GOT3 (cell line): ENCODE measurements at places on chromosomes 11 and 22.

- DNase-seq, result no peak
Measured at GRCh38 chr11:12026331-12027211, 18.1 kb upstream of the DKK3 start.

DNA sequence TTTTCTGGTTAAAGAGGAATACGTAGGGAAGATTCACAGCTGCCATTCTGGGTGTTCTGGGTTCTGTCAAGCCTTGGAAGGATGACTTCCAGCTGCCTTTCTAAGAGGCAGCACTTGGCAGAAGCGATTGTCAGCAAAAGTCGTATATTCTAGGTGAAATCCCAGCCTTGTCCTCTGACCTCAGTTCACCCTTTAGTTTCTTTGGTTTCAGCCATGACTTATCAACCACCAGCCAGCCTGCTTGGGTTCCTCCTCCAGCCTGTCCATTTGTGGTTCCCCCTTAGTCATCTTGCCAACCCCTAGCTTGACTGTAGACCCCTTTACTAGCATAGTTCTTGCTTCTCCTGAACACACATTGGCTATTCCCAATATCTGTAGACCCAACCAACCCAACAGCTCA is 102.3 kb upstream of the CD44 start:
- no peak for DNase-seq

DNA sequence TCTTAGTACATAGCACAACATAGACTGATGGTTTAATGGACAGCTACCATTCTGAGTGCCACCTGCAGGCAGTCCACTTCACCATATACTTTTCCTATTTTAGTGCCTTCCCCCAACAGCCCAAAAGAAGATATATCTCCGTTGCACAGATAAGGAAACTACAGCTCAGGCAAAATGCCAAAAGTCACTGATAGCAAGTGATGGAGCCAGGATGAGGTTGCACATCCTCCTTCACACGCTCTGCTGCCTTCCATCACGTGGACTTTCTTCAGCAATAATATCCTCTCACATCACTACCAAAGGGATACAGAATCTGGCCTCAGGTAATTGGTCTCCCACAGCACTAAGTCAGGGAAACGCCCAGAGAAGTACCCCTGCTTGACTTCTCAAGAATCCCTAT is 7.5 kb downstream of the TCF20 start:
- no peak for DNase-seq

GRCh38 chr11:120523196-120523595 is 11.6 kb downstream of the GRIK4 start:
- no peak for DNase-seq

GRCh38 chr11:133790995-133791394 is 54.3 kb downstream of the SPATA19 start:
- DNase-seq, result no peak

DNA sequence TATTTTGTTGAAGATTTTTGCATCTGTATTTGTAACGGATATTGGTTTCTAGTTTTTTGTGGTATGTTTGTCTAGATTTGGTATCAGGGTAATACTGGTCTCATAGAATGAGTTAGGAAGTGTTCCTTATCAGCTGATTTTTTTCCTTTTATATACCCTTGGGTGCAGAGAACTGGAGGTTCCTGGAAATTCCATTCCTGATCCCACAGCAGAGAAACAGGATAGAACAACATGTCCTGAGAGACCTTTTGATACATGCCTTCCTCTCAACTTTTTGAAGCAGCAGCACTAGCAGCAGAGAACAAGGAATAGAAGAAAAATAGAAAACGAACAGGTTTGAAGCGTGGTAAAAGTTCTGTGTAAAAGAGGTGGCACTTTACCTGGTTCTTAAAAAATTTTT is 36.8 kb downstream of the BIRC2 start:
- DNase-seq, result no peak

- DNase-seq, result no peak
Measured at GRCh38 chr11:93537767-93538261, 5.4 kb downstream of the SMCO4 start.

GRCh38 chr11:36292311-36292722 is 3.1 kb upstream of the COMMD9 start:
- DNase-seq, result no peak

DNA sequence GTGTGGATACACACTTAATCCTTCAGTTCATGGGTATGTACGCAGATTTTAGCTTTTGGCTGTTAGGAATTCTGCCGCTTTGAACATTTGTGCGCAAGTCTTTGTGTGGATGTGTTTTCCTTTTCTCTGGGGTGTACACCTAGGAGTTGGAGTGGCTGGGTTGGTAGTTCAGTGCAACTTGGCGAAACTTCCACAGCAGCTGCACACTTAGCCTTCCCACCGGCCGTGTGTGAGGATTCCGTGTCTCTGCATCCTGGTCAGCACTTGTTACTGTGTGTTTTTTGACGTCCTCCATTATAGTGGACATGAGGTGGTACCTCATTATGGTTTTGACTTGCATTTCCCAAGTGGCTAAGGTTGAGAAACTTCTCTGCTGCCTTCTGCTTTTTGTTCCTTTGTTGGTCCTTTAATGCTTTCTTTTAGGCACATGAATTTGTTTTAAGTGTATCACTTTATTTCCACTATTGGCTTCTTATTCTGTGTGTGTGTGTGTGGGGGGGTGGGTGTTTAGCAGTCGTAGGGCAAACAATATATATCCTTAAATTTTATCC is 72.1 kb upstream of the SLC25A18 start:
- no peak for DNase-seq

GRCh38 chr11:92758241-92758780 is 211.1 kb upstream of the MTNR1B start:
- DNase-seq, result no peak

GRCh38 chr11:35173011-35173511 is 34.1 kb downstream of the CD44 start:
- no peak for DNase-seq

DNA sequence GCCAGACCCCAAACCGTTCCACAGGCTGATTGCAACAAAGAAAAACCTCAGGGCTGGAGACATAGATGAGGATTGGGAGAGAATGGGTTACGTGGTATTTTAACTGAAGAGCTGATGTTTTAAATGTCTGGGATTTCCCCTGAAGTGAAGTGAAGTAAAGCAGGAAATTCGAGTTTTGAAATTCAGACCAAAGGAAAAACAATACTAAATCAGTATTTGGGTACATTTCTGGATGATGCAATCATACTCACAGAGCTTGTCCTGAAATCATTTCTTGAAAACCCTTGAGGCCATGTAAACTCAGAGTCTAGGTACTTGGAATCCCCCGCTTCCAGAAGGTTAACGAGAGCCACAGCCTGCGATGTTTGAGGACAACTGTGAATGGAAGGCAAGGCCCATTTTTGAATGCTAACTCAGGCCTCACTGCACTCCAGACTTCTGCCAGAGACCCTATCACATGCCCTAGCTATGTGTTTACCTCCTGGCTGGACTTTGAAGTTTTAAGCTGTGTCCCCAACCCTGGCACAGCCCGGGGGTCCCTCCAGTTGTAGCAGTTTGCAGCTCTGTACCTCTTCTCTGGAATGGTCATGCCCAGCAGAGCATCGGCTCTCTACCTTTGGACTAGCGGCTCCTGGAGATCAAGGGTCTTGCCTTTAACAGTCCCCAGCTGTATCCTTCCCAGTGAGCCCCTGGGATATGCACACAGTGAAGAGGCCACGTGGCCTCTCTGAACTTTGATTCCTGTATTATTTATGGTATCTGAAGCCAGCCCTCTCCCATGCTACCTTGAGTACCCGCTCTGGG is 5.4 kb upstream of the FTH1 start:
- DNase-seq, result no peak

DNA sequence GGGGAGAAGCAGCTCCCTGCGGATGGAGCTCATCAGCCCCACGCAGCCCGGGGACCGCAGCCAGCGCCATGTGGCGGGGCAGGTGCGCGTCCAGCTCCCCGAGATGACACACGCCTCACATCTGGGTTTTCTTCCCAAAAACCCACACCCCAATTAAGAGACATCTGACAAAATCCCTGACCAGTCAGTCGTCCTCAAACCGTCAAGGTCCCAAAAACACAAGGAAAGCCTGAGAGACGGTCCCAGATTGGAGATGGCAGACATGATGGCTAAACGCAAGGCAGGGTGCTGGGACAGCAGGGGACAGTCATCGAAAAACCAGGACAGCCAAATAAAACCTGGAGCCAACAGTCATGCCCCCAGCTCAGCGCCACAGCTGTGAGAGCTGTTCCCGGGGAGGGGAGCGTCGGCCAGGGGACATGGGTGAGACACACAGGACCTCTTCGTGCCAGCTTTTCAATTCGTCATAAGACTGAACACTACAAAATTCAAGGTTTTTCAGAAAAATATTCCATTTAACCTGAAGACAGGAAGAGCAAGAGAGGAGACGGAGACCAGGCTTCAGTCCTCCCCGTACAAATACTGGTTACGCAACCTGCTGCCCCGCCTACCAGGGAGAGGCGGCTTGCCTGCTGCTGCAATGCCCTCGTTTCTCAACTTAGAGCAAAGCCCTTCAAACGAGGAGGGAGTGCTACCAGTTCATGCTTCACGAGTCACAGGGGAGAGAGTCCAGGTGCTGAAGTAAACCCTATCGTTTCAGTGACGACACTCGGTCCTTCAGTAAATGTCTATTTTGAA is 10.5 kb downstream of the TOLLIP start:
- DNase-seq, result no peak

GRCh38 chr11:102989379-102990047 is 34.0 kb upstream of the MMP13 start:
- no peak for DNase-seq

DNA sequence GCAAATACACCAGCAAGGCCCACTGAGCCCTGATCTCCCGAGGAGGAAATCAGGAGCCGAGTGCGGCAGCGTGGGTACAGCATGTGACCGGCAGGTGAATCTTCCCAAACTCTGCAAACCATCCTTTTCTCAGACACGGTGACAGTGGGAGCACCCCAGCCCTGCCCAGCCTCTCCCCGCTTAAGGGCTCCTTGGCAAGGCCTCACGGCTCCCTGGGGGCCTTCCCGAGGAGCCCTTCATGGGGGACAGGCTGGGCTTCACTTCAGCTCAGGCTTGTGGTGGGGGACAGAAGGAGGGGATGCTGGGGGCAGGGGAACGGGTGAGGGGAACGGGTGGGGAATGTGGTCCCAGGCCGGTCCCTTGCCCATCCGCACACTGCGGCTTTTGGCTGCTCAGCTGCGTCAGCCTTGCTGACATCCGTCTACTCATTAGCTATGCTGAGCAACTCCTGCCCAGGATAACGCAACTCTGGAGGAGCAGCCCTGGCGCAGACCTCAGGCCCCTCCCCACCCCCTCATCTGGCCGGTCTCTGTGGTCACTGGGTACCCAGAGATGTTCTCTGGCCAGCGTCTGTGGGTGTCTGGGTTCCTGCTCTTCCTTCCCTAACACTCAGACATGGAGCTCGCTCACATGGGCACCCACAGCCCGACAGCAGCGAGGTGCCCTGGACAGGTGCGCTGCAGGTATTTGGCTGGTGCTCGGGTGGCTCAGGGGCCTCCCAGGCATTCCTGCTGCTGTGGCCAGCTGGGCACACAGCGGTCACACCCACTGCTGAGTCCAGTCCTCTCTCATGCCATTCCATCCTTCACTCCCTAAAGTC is 22.0 kb upstream of the TTLL12 start:
- DNase-seq, result no peak

DNA sequence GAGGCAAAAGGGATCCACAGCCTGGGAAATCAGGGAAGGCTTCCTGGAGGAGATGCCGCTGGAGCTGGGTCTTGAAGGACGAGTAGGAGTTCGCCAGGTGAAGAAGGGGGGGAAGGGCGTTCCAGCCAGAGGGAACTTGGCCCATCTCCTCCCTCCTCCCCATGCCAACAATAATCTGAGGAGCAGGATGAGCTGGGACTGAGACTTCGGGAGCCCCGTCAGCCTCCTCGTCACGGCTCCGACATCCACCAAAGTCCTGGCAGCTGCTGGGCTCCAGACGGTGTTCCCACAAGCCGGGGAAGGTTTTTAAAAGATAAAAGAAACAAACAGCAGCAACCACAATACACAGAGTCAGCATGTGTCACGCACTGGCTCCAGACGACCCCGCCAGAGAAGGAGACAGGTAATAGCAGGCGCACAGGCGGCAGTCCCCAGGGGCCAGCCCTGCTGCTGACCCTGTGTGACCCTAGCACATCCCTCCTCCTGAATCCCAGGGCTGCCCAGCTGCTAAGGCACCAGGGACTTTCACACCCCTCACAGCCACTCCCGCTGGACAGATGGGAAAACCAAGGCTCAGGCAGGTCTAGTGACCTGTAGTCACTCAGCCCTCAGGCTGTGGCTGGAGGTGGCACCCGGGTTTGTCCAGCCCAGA is 37.3 kb downstream of the NUP50 start:
- no peak for DNase-seq

- DNase-seq, result no peak
Measured at GRCh38 chr11:67261946-67262681, 4.2 kb upstream of the GRK2 start.

- no peak for DNase-seq
Measured at GRCh38 chr11:36192425-36193289, 96.6 kb downstream of the COMMD9 start.

DNA sequence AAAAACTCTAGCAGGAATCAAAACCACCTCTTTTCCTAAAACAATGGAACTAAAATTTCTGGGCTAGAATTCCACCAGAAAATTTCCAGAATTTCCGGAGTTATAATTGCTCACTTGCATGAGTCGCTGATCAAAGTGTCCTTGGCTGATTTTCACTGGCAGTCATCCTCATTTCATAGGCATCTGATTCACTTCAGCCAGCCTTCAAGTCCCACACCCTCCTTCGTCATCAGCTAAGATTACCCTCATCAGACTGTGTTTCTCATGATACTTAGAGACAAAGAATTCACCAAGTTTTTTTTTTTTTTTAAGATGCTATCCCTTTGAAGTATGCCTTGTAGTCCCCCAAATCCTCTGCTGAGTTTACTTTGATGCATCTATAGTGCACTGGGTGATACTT is 71.5 kb upstream of the RAB38 start:
- no peak for DNase-seq

DNA sequence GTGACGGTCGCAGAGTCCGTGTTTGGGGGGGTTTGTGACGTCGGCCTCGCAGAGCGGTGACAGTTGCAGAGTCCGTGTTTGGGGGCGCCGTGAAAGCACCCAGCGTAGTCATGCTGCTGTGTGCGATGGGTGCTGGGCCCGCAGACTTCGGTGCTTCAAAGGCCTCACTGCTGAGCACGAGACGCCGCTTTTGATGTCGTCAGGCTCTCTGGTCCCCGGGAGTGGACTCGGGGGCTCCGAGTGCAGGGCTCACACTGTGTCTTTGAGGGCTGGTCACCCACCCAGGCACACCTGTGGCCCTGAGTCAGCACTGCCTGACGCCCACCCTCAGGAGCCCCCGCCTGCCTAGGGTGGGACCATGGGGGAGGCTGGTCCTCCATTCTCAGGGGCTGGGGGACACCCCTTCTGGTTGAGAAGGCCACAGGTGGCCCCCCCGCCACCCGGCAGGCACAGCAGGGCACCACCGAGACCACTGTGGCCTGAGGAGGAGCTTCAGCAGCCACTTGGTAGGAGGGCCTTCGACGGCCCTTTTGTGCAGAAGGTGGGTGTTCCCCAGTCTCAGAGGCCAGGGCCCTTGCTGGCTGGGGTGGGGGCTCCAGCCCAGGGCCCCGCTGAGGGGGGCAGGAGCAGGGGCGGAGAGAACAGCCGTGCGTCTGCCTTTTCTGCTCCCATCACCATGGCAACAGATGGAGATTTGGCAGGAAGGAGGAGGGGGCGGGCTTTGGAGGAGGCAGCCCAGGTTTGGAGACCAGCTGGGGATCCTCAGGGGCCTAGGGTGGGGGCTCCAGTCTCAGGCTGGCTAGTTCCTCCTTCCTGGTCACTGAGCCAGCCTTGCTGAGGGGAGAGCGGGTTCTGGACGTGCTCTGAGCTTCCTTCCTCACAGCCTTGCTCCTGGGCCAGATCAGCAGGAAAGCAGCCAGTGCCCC is 20.9 kb downstream of the BRSK2 start:
- no peak for DNase-seq
